ENCODE measurements at places on chromosomes 7 and 10. TPM values are rescaled to one million over a fixed set of nuclear protein-coding genes. Genes with fewer than 3 reads are reported as not detected.

Gene CEP55
- total RNA-seq = 7.3 TPM

Gene TRIM50
- not detected for total RNA-seq

Gene PSAP
- total RNA-seq = 674 TPM

Gene CPN1
- total RNA-seq = not detected

Gene ITPRID1
- total RNA-seq = 0.11 TPM

Gene BCCIP
- 63.5 TPM for total RNA-seq

Gene CHST12
- 16.9 TPM for total RNA-seq

Gene ATG9B
- total RNA-seq = 1.9 TPM

Gene EBLN1
- total RNA-seq = not detected

Gene HECTD2
- total RNA-seq = 69.3 TPM

Gene PSMC2
- 114 TPM for total RNA-seq

Gene IKZF1
- 4.4 TPM for total RNA-seq

Gene AGAP3
- 68.7 TPM for total RNA-seq

Gene EIF5AL1
- total RNA-seq = 0.11 TPM

Gene PAX4
- not detected for total RNA-seq

Gene RELN
- 144 TPM for total RNA-seq

Gene FOXI2
- total RNA-seq = not detected

Gene ZDHHC6
- total RNA-seq = 37.2 TPM

Gene INSYN2A
- 4.7 TPM for total RNA-seq

Gene CPVL
- 7.9 TPM for total RNA-seq

Gene NSUN6
- total RNA-seq = 50.0 TPM

Gene JAZF1
- 29.4 TPM for total RNA-seq
